ENCODE measurements at places on chromosomes 2 and 18.

- no peak for DNase-seq
Observed at GRCh38 chr2:236903978-236904377, 181.7 kb upstream of the COPS8 start.

- no peak for DNase-seq
Observed at GRCh38 chr2:98280376-98281102, 65.7 kb upstream of the CNGA3 start.

DNA sequence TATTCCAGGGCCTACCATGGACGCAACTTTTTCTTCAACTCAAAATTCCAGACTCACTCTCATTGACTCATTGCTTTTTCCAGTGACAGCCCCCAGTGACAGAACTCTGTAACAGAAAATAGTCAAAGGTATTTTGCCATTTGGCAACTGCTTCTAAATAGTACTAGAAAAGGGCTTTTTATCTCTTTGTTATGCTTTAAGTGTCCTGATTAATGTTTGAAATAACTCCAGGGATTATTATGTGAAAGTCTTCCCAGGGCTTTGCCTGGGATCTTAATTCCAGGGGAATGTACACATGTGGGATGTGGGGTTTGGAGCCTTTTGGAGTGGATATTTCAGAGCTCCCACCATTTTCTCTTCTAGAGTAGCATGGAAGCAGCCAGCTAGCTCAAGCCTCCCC lies 198.8 kb downstream of the KCNS3 start:
- DNase-seq, result no peak

GRCh38 chr2:182666674-182667314 lies 49.3 kb upstream of the DNAJC10 start:
- DNase-seq, result peak; percentile 30

DNA sequence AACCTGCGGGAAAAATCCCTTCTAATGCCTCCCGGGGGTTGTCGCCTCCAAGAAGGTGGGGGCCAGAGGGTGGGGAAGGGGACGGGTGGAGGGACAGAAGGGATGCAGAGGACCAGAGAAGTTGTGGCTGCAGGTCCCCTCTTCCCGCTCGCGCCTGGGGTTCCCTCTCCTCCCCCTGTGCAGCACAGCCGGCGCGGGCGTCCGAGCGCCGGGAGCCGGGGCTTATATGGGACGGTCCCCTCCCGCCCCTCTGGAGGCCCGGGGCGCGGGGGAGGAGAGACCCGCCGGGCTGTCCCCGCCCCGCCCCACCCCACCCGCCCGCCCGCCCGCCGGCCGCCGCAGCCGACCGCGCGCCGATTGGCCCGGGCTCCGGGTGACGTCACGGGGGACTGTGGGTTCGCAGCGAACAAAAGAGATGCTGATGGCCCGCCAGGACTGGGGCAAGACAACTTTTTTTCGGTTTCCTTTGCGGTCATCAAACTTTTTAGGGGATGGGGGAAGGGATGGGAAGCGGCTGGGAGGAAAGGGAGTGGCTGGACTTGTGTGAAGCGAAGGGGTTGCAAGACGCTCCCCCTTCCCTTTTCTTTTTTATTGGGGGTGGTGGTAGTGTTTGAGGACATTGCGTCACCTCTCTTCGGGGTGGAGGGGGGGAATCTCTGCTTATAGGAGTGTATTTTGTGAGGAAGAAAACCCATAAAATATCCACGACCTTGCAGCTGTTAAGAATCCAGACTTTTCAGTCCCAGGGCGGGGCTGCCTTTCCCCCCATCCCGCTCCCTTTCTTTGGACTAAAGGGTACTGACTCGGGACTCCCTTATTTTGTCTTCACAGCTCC lies at the start of gene FN1:
FN1 (minus strand) TSS at position 199 of the 835 bp plus-strand sequence. CDS start 266 bp downstream, outside the sequence.
- DNase-seq, result peak; percentile 25

- no peak for DNase-seq
Observed at GRCh38 chr18:35953688-35954087, 18.8 kb upstream of the RMP24 start.

GRCh38 chr2:235399895-235400294 lies 93.9 kb upstream of the AGAP1 start:
- no peak for DNase-seq

DNA sequence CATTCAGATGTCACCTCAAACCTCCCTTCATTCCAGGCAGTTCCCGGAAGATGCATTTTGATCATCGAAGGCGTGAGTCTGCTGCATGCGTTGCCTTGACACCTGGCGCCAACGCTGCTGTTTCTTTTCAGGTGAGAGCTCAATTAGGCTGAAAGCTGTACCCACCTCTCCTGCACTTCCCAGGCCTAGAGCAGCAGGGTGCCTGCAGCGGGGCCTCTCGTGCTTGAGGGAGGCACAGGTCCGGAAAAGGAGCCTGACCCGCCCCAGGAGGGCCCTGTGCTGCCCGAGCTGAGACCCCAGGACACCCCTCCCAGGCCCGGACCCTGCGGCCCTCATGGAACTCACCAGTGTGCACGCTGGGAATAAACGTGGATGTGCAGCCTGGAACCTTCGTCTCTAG lies 31.4 kb upstream of the KCNG2 start:
- DNase-seq, result no peak

- DNase-seq, result no peak
Observed at GRCh38 chr2:186181625-186182024, 304.4 kb upstream of the ZC3H15 start.

Measured in MV-4-11 (cell line).